ENCODE measurements at places on chromosomes 12 and 14. TPM values are rescaled to one million over a fixed set of nuclear protein-coding genes. Genes with fewer than 3 reads are reported as not detected.

Gene TGM1
- 0.17 TPM for total RNA-seq

Gene GPR135
- total RNA-seq: 0.47 TPM

Gene EXOC3L4
- total RNA-seq: not detected

Gene PLA2G1B
- total RNA-seq: not detected

Gene CCDC92
- 8.8 TPM for total RNA-seq

Gene SALL2
- total RNA-seq: 2.3 TPM

Gene PCED1B
- total RNA-seq: 0.19 TPM

Gene SOX5
- 0.33 TPM for total RNA-seq

Gene ANG
- total RNA-seq: 6.4 TPM

Gene ACVRL1
- total RNA-seq: 680 TPM

DNA sequence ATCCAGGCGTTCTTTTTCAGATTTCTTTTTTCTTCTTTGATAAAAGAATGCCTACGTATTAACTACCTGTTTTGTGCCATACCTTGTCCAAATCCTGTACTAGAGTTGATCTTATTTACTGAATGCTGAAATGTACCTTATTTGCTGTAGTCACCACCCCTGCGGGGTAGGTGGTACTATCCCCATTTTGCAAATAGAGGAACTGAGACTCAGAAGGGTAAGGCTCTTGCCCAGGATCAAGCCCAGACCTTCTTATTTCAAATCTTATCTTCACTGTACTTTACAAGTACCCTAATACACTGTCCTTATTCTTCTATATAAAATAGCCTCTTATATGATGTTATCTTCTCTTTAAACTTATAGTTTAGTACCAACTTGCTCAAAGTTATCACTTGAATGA lies 206.5 kb downstream of the SLC41A2 start:
- no peak for DNase-seq

GRCh38 chr14:57686304-57686703 lies 179.6 kb downstream of the SLC35F4 start:
- no peak for DNase-seq

DNA sequence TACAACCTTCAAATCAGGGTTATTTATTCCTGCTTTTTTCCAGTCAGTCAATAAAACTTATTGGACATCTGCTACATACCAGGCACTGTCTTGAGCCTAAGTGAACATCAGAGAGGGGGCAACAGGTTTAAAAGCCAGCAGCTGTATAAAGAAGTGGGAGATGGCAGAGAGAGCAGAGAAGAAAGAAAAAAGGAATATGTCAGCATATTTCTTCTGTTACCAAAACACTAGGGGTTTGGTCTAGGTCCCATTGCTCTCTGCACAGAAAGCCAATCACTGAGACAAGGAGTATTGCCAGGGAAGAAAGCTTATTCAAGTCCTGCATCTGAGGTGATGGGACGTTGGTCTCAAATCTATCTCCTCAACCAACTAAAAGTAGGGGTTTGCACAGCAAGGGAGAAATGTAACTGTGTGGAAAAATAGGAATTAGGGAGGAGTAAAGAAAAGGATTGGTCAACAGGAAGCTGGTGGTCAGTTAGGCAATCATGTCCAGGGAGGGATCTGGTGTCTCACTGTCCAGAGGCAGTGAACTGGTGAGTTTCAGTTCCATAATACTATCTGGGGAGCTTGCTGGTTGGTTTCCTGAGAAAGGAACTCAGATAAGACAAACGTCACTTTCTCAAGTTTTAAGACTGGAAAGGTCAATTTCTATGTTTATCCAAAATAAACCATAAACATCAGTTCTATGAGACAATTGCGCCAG lies 107.5 kb downstream of the PHLDA1 start:
- DNase-seq: no peak

GRCh38 chr14:63891148-63891975 lies 38.6 kb downstream of the SYNE2 start:
- DNase-seq: peak; percentile 43

DNA sequence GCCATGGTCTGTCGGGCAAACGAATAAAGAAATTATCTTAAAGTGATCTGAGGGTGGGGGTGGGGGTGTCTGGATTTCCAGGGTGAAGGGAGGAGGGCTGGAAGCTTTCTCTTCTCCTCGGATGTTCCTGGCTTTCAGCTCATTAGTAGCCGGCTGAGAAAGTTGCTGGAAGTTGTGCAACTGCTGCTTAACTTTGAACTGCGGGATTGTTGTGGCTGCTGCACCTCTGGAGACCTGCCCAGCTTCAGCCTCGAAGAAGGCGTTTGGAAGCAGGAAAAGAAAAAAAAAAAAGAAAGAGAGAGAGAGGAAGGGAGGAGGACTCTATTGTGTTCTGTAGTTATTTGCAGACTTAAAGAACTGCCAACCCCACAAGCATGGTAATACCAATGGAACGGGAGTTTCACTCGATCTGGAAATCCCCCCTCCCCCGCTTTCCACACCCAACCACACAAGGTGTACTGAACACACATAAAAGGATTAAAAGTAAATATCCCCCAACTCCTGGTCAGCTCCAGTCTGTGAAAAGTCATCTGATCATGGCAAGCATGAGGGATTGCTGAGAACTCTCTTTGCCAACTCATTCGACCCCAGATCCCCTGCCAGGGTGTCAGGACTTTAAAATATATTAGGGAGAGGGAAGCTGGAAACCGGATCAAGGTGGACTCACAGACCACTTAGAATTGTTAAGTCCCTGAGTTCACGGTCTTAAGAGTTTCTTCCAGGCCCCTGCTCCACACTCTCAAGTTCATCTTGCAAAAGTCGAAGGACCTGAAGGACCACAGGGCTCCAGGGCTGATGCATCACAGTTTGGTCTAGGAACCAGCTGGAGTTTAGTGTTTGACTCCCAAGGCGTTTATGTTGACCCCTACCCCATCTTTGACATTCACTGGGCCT lies at the start of gene RASSF9:
TSS of gene RASSF9 (minus strand) at position 213 of the 894 bp plus-strand sequence. CDS start at position 5, 208 bp downstream.
- DNase-seq: no peak

- no peak for DNase-seq
Observed at GRCh38 chr14:76294876-76295275, 81.1 kb upstream of the ESRRB start.

DNA sequence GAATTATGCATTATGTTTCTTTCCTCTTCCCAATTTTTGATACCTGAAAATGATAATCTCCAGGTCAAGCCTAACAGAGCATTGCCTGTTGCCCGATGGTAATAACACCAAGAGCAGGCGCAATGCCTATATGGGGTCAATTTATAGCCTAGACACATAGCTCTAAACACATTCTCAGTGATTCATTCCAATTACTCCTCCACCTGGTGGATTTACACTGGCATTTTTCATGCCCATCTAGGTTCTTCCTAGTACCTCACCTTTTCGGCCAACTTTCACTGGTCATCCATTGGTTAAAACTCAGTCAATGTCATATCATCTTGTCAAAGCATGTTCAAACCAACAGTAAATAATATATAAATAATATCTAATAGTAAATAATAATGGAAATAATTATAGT lies 53.1 kb downstream of the EIF2S3B start:
- peak; percentile 1 for DNase-seq

- DNase-seq: no peak
Observed at GRCh38 chr12:23337213-23337612, 612.3 kb downstream of the SOX5 start.

- DNase-seq: peak; percentile 82
Observed at GRCh38 chr14:39368261-39368959, 63.8 kb downstream of the FBXO33 start.

- no peak for DNase-seq
Observed at GRCh38 chr12:69932676-69933552, 107.9 kb downstream of the MYRFL start.

- peak; percentile 59 for DNase-seq
Observed at GRCh38 chr12:120225852-120226640, 25.1 kb upstream of the RPLP0 start.

- DNase-seq: no peak
Observed at GRCh38 chr14:71344506-71344905, 437.2 kb downstream of the PCNX1 start.

GRCh38 chr14:48111151-48111550 lies 435.7 kb upstream of the MDGA2 start:
- DNase-seq: no peak

DNA sequence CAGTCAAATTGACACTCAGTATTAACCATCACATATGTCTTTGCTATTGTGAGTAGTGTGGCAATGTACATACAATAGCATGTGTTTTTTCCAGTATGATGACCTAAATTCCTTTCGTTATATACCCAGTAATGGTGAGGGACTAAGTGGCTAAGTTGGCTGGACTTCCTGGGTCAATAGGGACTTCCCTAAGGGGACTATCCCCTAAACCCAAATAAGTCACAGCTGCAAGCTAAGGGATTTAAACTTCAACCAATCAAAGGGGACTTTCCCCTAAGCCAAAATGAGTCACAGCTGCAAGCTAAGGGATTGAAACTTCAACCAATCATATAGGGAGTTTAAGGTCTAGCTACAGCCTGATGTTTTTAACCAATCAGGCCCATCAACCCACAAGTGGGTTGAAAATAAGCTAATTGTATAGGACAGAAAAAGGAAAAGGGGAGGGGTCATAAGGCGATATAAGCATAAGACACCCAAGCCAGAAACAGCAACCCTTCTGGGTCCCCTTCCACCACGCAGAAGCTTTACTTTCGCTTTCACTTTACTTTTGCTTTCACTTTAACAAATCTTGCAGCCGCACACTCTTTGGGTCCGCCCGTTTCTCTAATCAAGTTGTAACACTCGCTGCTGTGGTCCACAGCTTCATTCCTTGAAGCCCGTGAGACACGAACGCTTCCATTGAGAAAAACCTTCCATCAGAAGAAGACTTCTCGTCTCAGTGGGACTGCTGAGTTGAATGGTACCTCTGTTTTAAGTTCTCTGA lies 404.4 kb downstream of the FLRT2 start:
- peak; percentile 27 for DNase-seq

DNA sequence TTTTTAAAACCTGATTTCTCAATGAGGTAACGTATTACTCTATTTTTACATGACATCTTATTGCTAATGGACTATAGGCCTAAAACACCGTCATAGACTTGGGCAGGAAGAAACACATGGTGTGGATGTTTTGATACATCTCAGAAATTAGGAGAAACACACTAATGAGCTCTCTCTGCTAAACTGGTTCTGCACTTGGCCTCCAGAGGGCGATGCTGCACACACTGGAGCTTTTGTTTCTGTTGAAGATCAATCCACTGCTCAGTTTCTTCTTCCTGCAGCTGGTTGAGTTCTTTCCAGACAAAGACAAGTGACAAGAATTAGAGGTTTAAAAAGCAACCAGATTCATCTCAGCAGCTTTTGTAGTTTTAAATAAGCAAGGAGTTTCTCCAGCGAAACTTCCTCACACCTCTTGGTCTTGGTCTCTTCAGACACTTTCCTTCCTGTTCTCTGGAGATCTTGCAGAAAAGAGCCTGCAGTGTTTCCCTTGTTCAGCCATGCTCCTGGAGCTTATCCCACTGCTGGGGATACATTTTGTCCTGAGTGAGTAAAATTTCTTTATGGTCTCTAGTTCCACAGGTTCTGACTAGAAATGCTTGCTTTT lies 178.5 kb upstream of the OR4E1 start:
- DNase-seq: peak; percentile 66

DNA sequence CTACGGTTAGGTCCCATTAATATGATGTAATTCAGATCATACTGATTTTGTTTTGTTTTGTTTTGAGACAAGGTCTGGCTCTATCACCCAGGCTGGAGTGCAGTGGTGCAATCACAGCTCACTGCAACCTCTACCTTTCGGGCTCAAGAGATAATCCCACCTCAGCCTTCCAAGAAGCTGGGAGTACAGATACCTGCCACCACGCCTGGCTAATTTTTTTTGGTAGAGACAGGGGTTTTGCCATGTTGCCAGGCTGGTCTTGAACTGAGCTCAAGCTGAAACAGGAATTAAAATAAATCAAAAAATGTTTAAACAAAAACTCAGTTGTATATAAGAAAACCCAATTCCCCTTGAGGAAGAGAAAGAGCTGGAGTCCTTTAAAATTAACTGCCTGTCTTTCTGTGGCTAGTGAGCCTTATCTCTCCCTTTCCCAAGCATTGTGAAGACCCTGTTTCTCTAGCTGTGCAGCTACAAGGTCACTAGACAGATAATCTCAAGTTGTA lies 17.7 kb upstream of the ANAPC7 start:
- no peak for DNase-seq

GRCh38 chr14:95659990-95660385 lies 26.2 kb upstream of the TCL1B start:
- no peak for DNase-seq

DNA sequence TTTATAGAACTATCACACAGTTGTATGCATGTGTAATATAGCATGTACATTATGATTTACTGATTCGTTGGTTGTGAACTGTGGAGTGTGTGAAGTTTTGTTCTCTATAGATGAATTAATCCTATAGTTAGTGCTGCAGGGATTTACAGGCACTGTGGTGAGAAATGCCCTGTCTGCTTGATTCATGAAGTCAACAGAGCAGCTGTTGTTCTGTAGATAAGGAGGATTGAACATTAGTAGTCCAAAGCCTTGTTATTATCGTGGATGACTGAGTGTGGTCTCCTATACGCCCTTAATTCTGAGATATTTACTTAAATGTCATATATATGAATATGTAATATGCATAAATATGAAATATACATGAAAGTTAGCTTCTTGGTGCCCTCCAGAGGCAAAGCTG lies 98.3 kb downstream of the DNAH10 start:
- no peak for DNase-seq

DNA sequence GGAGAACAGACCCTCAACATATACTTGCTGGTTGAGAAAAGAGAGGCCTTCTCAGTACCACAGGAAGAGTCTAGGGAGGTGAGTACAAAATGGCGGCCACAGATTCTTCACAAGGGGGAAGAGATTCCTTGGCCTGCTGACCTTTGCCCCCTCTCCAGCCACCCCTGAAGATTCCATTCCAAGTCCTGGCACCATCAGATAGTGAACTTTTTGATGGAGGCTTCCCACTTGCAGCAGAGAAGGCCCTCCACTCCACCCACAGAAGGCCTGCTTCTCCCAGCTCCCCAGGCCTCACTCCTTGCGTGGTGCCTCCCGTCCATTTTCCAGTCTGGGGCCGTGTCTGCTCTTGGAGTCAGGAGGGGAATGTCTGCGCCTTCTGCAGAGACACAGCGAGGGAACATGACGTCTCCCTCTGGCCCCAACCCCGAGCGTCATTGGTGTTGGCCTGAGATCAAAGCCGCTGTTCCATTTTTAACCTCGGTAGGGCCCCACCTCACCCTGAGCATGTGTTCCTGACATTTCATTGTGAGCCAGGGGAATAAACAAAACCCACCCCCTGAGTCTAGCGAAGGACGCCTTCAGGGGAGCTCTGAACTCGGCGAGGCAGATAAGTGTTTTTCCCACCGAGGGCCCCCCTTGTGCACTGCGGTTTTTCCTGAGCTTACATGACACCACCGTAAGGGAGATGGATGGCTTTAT lies 268.7 kb upstream of the TBX3 start:
- no peak for DNase-seq

GRCh38 chr14:53126731-53127130 lies 26.4 kb downstream of the DDHD1 start:
- DNase-seq: no peak

GRCh38 chr12:48041591-48042423 lies 37.5 kb upstream of the COL2A1 start:
- DNase-seq: no peak

GRCh38 chr12:14962797-14963196 lies 1.4 kb upstream of the ARHGDIB start:
- DNase-seq: no peak

DNA sequence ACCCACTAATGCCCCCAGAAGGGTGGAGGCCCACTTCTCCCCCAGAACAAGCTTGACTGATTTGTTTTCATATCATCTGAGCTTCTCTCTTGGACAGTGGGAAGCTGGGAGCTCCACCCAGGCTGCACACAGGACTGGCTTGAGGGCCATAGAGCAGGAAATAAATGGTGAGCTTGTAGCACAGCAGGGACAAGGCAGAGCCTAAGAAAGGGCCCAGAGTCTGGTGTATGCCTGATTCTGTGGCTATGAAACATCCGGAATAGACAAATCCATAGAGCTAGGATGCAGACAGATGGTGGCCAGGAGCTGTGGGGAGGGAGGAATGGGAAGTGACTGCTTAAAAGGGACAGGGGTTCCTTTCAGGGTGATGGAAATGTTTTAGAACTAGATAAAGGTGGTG lies 79.0 kb downstream of the ARL6IP4 start:
- DNase-seq: no peak
